A549 treated with Hydrocortisone at 1 μM for 4 hours (cell line): ENCODE measurements at places on chromosomes 2 and 18. TPM values are rescaled to one million over a fixed set of nuclear protein-coding genes. Genes with fewer than 3 reads are reported as not detected.

The SPEG gene
- total RNA-seq = 6.5 to 10.3 TPM (median 8.3 TPM) in 5 replicates

The DTNA gene
- 0.15 to 0.45 TPM (median 0.29 TPM) in 5 replicates for total RNA-seq

The ANKRD30B gene
- not detected in 5 replicates for total RNA-seq

The CHST9 gene
- total RNA-seq = not detected in 5 replicates

The NTSR2 gene
- 0.05 to 0.09 TPM in 2 of 5 replicates, not detected in the others for total RNA-seq

The KCTD18 gene
- 10.6 to 13.3 TPM (median 10.8 TPM) in 5 replicates for total RNA-seq

The ALMS1 gene
- total RNA-seq = 7.3 to 10.8 TPM (median 9.0 TPM) in 5 replicates

The STK11IP gene
- 13.9 to 17.5 TPM (median 17.2 TPM) in 5 replicates for total RNA-seq

The FMNL2 gene
- 26.6 to 38.2 TPM (median 32.5 TPM) in 5 replicates for total RNA-seq

The ALPI gene
- total RNA-seq = 0.05 TPM in 2 of 5 replicates, not detected in the others
